Hepatocyte (in vitro differentiated cells): ENCODE measurements at places on chromosomes 4 and X. TPM values are rescaled to one million over a fixed set of nuclear protein-coding genes. Genes with fewer than 3 reads are reported as not detected.

Gene NPY2R
- 1.4 and 1.9 TPM in 2 replicates for total RNA-seq

- DNase-seq = peak; percentile 1
- no peaks in the 10 kb centered on the region for H3K4me1 ChIP-seq
- no peak overlapping the region for H3K27ac ChIP-seq
- peaks cover 3% of the 10 kb centered on the region for H3K27me3 ChIP-seq
These were observed 26.8 kb upstream of the PPP2R2C start for GRCh38 chr4:6499238-6499600.

Gene SSX2B
- total RNA-seq = not detected in 2 replicates

DNA sequence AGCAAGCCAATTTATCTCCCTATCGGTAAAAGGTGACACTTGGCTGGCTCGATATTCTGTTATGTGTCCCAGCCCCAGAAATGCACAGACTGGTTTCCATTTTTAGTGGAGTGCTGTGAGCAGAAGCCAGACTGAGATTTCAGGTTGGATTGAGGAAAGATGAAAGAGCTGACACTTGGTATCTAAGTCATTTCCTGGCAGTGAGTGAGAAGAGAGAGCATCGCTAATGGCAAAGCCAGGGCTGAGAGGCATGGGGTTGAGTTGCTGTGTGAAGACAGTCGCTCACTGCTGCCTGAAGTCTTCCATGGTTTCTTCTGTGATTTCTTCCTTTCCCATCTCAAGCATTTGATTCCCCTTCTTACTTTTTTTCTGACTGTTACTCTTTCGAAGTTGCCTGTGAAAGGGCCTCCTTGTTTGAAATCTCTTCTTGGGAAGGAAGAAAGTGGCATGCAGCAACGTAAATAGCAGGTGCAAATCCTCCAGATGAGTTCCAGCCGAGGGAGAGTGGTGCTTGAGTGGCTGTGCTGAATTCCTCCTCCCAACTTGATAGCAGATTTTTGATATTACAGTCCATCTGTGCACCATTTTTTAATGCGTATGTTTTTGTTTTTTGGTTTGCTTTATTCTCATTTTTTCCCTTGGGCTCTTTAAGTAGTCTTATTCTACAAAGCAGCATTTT lies 109.2 kb upstream of the LIMCH1 start:
- H3K4me1 ChIP-seq = peaks cover 18% of the 10 kb centered on the region
- H3K4me3 ChIP-seq = no peak overlapping the region
- no peak overlapping the region for H3K27ac ChIP-seq
- no peaks in the 10 kb centered on the region for H3K36me3 ChIP-seq

Gene NR0B1
- 0.20 and 0.63 TPM in 2 replicates for total RNA-seq
